SIG-M5 (cell line): ENCODE measurements at places on chromosomes 2 and 18.

GRCh38 chr2:40488101-40488601, 36.3 kb upstream of the SLC8A1 start:
- DNase-seq, result no peak

DNA sequence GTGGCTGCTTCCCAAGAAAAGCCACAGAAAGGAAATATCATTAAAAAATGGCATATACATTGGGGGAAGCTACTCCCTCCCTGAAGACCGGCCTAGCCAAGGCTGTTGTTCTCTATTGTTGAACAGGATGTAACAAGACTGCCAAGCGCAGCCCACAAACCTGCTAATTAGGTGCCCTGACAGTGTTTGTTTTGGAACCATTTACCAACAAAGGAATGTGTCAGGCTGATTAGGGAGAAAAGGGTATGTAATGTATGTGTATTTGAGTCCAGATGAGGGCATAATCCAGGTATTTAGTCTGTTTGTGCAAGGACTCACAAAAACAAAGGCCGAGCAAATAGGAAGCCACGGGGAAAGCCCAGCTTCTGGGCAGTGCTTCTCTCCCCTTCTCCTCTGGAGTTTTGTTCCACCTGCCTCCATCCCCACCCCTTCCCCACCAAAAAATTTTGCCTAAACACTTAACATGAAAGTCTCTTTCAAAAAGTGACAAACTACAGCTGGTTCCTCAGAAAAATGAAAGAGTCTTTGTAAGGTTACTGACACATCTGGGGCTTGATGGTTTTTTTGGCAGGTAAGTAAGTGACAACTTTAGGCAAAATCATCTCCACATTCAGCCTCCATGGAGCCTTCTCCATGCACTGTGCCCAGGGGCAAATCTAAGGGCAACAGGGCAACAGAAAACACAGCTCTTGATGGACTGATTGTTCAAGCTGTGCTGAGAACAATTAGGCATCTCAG, 78.3 kb upstream of the FZD5 start:
- no peak for DNase-seq

- no peak for DNase-seq
These were observed 90.3 kb upstream of the MAP3K20 start for GRCh38 chr2:172985139-172985892.

GRCh38 chr2:133711201-133711600, 142.9 kb upstream of the NCKAP5 start:
- DNase-seq, result no peak

- no peak for DNase-seq
These were observed 808 bp downstream of the ATP5MC3 start for GRCh38 chr2:175180701-175181103.

DNA sequence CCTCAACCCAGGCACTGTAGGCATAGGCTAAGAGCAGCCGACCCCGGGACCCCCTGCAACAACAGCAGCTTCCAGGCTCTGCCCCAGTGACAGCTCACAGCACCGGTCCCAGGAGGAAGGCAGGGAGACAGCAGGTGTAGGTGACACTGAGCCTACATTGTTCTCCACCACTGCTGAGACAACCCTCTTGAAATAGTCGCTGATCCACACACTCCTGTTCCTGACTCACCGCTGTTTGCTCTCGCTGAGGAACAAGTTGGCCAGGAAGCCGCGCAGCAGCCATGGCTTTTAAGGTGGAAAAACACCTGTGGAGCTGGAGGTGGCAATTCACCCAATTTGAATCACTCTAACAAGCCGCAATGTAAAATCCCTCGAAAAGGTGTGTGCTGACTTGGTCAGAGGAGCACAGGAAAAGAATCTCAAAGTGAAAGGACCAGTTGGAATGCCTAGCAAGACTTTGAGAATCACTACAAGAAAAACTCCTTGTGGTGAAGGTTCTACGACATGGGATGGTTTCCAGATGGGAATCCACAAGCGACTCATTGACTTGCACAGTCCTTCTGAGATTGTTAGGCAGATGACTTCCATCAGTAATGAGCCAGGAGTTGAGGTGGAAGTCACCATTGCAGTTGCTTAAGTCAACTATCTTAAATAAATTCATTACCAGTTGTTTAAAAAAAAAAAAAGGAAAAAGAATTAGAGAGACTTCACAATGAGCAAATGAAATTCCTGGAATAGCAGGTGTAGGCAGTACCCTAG, 167.5 kb downstream of the ARL4C start:
- no peak for DNase-seq

DNA sequence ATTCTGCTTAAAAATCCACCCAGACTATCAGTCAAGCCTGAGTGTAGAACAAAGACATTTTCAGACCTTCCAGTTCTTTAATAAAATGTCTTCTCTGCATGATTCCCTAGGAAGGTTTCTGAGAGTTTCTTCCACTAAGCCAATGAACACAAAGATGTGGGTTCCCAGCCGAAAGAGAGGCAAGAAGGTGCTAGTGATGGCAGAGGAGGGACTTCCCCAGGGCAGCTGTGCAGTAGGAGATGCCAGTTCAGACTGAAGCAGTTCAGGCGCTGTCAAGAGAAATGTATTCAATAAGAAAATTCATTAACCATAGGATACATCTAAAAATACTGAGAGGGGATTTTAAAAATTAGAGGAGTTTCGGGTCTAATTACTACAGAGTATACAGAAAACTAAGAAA, 83.3 kb downstream of the RND3 start:
- DNase-seq, result no peak

DNA sequence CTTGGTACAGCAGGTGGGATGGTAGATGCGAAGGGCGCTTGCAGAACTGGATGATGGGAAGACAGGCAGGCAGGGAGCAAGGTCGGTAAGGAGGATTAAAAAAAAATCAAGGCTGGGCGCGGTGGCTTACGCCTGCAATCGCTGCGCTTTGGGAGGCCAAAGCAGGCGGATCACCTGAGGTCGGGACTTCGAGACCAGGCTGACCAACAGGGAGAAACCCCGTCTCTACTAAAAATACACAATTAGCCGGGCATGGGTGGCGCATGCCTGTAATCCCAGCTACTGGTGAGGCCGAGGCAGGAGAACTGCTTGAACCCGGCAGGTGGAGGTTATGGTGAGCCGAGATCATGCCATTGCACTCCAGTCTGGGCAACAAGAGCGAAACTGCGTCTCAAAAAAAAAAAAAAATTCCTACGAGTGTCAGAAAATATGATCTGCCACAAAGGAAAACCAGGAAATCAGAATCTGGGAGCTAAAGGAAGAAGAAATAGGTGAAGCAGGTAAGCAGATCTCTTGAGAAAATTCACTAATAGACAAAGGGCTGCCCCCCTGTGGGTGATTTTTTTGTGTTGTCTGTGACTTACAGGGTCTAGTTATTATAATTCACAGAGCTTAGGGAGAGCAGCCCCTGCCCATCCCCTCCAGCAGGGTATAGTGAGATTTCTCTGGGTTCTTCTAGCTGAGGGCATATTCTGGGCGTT, 46.2 kb downstream of the C2orf42 start:
- DNase-seq, result no peak

DNA sequence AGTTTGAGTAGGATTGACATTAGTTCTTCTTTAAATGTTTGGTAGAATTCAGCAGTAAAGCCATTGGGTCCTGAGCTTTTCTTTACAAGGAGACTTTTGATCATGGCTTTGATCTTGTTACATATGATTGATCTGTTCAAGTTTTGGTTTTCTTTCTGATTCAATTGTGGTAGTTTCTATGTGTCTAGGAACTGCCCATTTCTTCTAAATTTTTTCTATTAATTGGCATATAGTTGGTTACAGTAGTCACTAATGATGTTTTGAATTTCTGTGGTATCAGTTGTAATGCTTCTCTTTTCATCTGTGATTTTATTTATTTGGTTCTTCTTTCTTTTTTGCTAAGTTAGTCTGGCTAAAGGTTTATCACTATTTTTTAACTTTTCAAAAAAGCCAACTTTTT, 73.3 kb upstream of the DLGAP1 start:
- no peak for DNase-seq

GRCh38 chr2:181675254-181675653, 5.1 kb downstream of the NEUROD1 start:
- DNase-seq, result no peak

DNA sequence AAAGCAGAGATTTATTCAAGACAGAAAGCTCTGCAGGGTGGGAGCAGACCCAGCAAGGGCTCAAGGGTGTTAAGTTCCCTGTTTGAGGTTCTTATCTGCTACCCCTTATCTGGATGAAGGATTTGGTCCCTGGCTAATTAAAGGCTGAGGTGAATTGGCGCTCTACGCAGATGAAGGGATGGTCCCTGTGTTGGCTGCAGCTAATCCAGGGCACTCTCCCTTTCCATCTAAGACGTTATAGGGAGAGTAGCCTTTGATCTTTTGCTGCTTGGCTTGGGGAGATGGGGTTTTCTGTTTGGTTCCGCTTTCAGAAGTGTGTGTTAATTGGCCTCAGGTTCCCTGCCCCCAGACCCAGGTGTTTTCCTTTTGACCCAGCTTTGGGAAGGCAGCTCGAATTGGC, 17.0 kb downstream of the FAM228A start:
- DNase-seq, result no peak

DNA sequence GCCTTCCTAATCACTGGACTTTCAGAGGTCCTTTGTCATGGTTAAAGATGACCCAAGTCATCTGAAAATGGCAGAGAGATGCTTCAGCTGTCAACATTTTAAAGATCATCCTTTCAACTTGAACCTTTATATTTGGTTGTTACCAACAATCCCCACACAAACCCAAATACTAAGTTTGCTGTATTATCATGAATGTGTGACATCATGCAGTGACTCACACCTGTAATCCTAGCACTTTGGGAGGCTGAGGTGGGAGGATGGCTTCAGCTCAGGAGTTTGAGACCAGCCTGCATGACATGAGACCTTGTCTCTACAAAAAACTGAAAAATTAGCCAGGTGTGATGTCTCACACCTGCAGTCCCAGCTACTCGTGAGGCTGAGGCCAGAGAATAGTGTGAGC, 55.2 kb upstream of the NRP2 start:
- DNase-seq, result no peak

DNA sequence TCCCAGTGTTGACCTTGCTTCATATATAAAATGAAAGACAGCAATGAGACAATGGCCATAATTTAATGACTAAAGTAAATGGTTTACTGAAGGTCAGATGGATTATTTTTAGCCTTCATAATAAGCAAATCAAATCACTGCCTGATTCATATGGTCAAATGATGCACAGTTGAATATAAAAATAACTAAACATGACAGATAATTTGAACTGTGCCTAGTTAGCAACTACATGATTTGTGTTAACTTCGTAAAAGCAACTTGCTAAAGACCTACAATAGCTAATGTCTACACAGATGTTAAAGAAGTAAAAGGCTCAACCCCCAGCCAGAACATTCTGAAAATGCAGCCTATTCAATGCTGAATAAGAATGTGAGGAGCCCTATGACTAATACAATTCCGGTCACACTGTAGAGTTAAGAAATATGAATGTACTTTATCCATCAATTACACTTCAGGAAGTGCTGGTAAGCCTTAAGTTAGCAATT, 590.8 kb upstream of the CDH2 start:
- DNase-seq, result no peak

- no peak for DNase-seq
These were observed 674 bp upstream of the SP110 start for GRCh38 chr2:230220347-230220969.

GRCh38 chr2:128514555-128514955, 195.9 kb upstream of the HS6ST1 start:
- no peak for DNase-seq

DNA sequence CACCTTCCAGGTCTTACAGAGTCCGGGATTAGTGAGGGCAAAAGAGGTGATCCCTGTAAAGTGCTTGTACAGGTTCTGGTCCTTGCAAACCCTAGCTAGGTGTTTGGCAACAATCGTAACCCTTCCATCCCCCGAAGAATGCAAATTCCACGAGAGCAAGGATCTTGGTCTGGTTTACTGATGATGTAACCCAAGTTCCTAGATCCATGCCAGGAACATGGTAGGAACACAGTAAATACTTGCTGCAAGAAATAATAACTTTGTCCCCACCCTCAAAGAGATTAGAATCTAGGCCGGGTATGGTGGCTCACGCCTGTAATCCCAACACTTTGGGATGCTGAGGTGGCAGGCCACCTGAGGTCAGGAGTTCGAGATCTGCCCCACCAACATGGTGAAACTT, 6.8 kb upstream of the NEU2 start:
- DNase-seq, result no peak
